ENCODE measurements at places on chromosomes 6 and 20.

DNA sequence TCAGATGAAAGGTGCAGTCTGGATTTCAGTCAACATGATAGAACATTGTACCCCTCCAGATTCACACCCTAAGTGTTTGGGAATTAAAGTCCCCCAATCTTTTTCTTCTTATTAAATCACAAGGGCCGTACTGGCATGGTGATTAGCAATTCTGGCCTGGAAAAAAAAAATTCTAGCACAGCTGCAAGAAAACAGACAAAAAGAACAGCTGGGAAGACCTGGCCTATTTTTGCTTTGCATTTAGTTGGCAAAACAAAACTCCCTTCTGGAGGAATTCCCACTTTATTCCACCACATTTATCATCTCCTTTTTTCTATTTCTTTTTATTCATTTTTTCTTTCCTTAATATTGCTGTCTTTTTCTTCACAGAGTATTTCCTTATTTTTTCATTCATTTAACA, 39.8 kb upstream of the AKAP12 start:
- no peak for DNase-seq

GRCh38 chr6:73631849-73632248, 21.9 kb downstream of the SLC17A5 start:
- no peak for DNase-seq

DNA sequence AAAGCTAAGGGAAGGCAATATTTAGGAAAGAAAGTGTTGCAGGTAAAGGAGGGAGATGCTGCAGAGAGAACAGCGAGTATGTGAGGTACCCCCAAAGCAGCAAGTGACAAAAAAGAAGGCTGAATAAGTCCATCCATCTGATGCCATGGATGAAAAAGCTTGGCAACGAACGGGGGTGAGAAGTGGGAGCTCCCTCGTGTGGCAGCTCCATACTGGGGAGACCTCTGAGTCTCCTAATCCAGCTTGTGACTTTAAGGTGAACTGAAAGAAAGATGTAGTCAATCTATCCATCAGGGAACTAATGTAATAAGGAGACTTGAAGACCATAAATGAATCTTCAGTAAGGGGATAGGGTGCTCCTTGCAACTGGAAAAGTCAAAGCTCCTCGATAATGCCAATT, 156.6 kb downstream of the OTOR start:
- DNase-seq: no peak

GRCh38 chr6:151993364-151993763, 185.9 kb downstream of the ESR1 start:
- no peak for DNase-seq

- no peak for DNase-seq
These were observed 4.7 kb downstream of the GTSF1L start for GRCh38 chr20:43722153-43722505.

GRCh38 chr6:137942736-137943135, 75.7 kb downstream of the TNFAIP3 start:
- no peak for DNase-seq

- DNase-seq: no peak
These were observed 29.3 kb upstream of the KIF13A start for GRCh38 chr6:18016698-18017097.

- no peak for DNase-seq
These were observed 2.1 kb downstream of the STX11 start for GRCh38 chr6:144152334-144152900.

DNA sequence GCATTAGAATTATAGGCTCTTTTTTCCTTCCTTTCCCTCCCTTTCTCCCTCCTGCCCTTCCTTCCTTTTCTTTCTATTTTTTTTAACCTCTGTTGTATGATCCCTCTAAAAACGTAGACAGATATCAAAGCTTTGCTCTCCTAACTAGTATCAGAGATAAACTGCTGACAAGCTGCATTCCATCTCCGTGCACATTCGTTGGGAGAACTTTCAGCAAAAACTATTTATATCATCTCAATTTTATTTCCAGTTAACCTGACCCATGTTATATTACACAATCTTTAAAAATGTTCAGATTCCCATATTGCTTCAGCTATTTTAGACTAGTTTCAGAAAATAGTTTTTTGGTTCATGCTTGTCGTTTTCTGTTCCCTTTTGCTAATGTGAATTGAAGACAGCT, 47.3 kb downstream of the RNF217 start:
- no peak for DNase-seq

- DNase-seq: no peak
These were observed 24.4 kb downstream of the CNR1 start for GRCh38 chr6:88141561-88142296.

DNA sequence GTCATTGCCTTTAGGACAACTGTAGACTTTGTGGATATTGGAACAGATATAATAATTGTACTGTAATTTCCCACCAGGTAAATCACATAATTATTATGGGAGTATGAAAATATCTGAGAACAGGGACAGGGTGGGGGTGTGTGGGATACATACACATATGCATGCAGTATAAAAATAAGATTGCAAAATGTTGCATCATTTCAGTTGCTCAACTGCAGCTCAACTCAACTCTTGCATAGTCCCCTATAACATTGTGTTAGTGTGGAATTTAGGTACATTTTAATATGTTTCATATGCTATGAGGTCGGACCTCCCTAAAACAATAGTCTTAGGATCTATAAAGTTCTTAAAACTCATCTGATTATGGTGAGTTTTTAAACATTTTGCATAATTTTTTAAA, 275.0 kb upstream of the FLRT3 start:
- DNase-seq: no peak

DNA sequence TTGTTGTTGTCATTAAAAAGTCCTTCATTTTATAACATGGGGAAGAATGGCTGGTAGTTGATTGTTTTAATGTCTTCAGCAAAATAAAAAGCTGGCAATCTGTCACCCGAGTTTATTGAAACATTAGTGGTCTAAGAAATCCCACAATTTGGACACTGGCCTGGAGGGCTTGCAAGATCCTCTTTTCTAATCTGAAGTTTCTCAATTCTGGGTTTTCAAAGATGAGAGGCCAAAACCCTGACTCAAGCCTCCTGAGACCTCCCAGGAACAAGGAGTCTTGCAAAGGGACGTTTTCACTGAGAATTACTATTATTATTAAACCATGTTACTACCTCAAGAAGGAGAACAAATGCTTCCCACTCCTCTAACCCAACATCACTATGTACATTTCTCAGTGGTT, 19.5 kb downstream of the MAP1LC3A start:
- DNase-seq: no peak

GRCh38 chr6:150866991-150867501, 1.5 kb downstream of the MTHFD1L start:
- DNase-seq: no peak

- DNase-seq: no peak
These were observed 86.8 kb downstream of the PPP1R14C start for GRCh38 chr6:150229436-150230163.

- no peak for DNase-seq
These were observed 114.6 kb upstream of the TAB2 start for GRCh38 chr6:149202952-149203351.

- no peak for DNase-seq
These were observed 171.3 kb upstream of the CST7 start for GRCh38 chr20:24777746-24778145.
